ENCODE measurements at places on chromosomes 4 and X.

DNA sequence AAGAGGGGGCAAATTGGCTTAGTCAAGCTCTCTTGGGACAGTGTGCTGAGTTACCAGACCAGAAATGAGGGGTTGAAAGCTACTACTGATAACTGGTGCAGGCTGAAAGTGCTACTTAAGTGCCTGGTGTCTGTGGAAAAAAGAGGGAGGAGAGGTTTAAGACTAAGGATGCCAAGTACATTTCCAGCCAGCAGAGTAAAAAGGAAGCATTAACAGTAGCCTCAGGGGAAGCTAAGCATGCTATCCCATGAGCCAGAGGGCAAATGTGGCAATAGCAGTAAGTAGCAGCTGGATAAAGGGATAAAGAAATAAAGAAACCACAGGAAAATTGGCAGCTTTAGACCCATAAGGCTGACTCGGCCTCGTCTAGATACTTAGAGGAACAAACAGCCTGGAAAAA, 196.3 kb upstream of the MAB21L2 start:
- no peak for DNase-seq

GRCh38 chrX:55522596-55523276, 33.1 kb upstream of the USP51 start:
- DNase-seq = no peak

DNA sequence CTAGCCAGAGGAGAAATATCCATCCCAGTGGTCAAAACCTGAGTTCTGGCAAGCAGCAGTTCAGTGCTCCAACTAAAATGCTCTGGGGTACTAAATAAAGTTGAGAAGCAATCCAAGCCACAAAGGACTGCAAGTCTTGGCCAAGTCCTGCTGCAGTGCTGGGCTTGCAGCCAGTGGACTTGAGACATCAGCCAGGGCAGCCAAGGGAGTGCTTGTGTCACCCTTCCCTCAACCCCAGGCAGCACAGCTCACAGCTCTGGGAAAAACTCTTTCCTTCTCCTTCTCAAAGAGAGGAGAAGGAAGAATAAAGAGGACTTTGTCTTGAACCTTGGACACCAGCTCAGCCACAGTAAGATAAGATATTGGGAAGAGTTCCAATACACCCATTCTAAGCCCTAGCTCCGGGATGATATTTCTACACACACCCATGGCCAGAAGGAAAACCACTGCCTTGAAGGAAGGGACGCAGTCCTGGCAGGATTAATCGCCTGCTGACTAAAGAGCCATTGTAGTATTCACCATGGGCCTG, 99.8 kb downstream of the PTCHD1 start:
- no peak for DNase-seq

- no peak for DNase-seq
These were observed 55.7 kb downstream of the SPANXN3 start for GRCh38 chrX:143461606-143462005.

DNA sequence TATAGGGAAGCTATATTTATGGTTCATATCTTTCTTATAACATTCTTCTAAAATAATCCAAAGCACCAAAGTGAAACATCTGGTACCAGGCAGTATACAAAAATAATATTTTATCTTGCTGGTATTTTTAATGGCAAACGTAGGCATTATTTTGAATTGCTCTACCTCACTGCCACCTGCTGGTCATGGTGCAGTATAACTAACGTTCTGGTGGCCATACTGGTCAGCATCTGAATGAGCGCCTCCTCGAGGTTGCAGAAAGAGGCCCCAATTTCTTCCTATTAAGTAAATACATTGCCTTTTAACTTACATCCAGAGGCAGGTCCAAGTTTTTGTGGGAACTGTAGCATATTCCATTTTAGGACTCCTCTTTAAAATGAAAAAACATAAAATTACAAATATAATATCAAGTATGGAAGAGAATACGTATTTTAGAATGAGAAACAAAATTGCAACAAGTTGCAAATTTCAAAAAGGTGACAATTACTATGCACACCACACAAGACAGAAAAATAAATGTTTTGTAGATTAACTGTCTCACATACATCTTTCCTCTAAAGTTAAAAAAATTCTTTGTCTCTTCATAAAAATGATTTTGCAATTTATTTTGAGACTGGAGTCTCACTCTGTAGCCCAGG, 22.9 kb upstream of the CWH43 start:
- peak; percentile 22 for DNase-seq

DNA sequence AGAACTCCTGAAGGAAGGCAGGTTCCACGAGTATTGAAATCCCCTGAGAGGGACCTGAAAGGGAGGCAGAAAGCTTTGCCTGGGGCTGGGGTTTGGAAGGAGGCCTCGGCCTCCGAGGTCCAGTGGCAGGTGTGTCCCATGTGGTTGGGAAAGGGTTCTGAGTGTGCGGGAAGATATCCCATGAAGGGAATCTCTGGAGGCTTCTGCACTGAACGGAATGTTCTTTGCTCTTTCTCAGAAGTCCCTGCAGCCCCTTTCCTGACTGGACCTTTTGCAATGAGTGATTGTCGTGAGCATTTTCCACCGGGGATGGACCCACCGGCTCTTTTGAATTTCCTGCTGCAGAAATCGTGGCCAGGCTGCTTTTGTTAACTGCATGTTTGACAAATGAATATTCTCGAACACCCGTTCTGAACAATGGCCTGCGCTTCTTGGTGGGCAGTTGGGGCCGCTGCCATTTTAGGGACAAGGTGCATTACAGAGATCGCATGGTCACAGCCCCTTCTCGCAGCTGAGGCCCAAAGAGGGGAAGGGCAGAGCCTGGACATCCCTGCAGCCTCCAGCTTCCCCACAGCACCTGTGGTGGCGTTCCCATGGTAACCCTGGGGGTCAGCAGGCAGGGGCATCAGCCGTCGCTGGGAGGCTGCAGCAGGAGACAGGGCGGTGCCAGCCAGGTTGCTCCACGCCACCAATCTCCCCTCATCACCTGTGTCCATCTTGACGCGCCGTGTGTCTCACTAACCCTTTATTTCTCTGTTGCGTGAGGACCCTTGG, 18.3 kb upstream of the HTRA3 start:
- DNase-seq = no peak

DNA sequence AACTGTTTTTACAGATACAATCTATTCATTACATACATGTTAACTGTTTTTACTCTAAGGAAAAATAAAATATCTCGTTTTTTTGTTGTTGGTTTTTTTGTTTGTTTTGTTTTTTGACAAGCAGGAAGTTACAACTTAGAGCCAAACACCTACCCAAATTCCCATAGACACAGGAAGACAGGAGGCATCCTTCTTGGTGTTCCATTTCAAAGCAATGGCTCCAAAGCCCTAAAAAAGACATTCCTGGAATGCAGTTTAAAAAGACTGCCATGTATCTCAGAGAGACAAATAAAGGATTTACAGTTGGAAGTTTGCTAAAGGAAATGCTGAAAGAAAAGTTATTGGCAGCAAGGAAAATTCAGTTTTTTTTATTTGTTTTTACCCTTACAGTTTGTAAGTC, 16.7 kb downstream of the ETFDH start:
- no peak for DNase-seq

DNA sequence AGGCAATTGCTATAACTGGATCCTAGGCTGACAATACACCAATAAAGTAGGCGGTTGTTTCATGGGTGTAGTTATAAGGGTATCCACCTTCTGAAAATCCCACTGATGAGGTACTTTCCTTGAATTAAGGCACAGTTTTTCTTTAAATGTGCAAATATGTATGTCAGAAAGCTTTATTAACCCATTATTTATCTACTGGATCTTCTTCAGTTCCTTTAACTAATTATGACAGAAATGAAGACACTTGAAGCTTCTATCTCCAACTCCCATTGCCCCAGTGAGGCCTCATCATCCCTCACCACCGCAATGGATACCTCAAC, 159.6 kb upstream of the KLF3 start:
- DNase-seq = no peak

DNA sequence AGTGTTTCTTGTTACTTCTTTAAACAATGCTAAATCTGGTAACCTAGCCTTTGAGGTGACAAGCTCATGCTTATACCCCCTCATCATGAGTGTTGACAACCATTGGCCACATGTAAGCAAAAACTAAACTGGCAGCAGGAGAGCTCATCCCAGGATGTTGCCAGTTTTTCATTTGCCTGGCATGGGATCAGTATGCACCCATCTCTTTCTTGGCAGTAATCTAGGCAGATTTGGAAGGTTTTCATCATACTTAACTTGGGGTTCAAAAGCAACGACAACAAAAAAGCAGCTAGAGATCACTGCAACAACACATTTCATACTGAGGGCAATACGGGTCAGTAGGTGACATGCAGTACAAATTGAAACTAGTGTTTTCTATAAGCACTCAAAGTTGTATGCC, 122.0 kb downstream of the PPA2 start:
- DNase-seq = no peak

- DNase-seq = no peak
These were observed 39.7 kb upstream of the OGT start for GRCh38 chrX:71493111-71493613.

- no peak for DNase-seq
These were observed 314.0 kb downstream of the GBA3 start for GRCh38 chr4:23006756-23007155.

GRCh38 chrX:42948723-42949657, 171.0 kb upstream of the PPP1R2C start:
- no peak for DNase-seq

GRCh38 chrX:44874420-44875184, 1.6 kb downstream of the KDM6A start:
- no peak for DNase-seq

DNA sequence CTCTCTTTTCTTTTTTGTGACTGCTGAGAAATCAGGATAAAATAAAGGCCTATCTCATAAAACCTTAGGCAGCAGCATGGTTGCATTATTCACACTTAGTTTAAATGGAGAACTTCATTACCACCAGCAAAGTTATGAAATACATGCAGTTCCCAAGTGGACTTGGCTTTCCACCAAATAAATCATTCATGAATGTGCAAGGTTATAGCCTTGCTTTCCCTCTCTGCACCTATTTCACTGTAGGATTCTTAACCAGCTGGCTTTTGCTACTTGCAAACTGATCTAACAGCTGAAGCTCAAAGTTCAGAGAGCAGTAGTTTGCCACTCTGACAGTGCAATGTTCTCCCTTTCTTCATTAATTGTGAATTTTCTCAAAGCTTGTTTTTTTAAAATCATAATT, 140.1 kb upstream of the SMIM31 start:
- no peak for DNase-seq

- DNase-seq = no peak
These were observed 1.8 kb downstream of the ARHGAP4 start for GRCh38 chrX:153924149-153924861.

- DNase-seq = no peak
These were observed 36.8 kb upstream of the TNIP3 start for GRCh38 chr4:121200795-121201472.

GRCh38 chr4:6320663-6321062, 51.0 kb downstream of the WFS1 start:
- DNase-seq = no peak

- DNase-seq = peak; percentile 60
These were observed 56.6 kb downstream of the GPR143 start for GRCh38 chrX:9708923-9709553.

GRCh38 chr4:29948451-29948850, 771.7 kb upstream of the PCDH7 start:
- DNase-seq = no peak

GRCh38 chrX:23699636-23700194, 32.4 kb downstream of the PRDX4 start:
- peak; percentile 8 for DNase-seq

DNA sequence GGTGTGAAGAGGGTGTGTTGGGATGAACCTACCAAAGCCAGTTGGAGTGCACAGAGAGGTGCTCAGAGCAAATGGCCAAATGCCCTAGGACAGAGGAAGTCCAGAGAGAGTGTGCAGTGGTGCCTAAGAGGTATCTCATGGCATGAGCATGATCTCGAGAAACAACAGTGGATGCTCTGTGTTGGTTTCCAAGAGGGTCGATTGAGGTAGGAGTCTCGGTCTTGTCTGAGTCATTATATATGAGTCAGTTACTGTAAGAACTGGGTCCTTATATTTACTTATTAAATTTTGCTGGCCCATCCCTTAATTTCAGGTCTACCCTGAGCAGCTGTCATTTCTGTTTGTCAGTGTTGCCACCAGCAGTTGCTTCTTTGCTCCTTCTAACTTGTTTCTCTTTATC, 86.6 kb upstream of the TMEM150C start:
- DNase-seq = no peak

DNA sequence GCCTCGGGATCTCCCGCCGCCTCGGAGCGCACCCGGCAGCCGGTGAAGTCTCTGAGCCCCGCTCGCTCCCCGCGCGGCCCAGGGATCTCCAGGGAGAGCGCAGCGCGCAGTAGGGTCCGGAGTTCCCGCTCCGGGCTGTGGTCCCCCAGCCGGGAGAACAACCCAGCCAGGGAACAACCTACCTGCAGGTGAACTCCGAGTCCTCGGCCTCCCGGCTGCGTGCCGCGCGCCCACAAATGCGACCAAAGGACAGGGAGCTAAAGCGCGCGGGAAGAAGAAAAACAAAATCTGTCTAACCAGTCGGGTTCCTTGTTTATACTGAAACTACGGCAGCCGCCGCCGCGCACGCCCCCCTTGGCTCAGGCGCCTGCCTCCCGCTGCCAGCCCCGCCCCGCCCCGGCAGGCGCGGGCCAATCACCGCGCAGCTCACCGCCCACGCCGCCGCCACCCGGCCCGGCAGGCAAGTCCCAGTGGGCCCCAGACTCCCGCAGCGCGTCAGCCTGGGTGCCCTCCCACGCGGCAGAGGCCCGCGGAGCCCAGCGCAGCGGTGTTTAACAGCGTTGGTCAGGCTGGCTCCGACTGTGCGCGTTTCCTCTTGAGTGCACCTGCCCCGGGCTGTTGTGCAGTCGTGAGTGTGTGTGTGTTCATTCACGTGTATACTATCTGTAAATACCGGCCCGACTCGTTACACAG, at the start of gene RASGEF1B:
Gene RASGEF1B (minus strand): TSS at position 320 of the 693 bp plus-strand sequence. CDS start 12,399 bp downstream, outside the sequence.
- peak; percentile 91 for DNase-seq

DNA sequence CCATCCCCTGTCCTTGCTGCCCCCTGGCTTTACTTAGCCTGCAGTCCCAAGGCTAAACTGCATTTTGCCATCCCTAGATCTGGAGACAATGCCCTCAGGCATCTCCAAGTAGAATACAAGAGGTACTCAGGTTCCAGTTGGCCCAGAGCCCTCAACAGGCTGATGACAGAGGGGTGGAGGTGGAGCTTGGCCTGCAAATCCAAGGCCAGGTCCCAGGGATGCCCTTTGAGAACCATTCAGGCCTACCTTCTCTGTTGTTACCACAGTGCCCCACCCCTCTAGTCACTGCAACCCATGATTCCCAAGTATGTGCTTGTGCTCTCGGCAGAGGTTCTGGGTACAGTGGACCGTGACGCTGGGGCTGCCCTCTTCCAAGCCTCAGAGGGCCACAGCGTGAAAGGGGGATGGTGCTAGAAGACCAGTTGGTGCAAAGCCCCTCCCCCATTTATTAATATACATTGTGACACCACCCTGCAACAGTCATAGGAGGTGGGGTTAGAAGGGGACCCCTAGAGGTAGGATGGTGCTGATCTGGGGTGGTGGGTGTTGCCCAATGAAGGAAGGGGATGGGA, 6.4 kb upstream of the UBA1 start:
- DNase-seq = no peak

Measured in stimulated activated CD8-positive, alpha-beta memory T cell treated with anti-CD3 and anti-CD28 coated beads, Interleukin-2, amount 100 ng/mL, for 1 hour (primary cell).